ENCODE measurements at places on chromosomes 6 and 20.
A peak's percentile ranks its signal among the peaks of the same experiment; 100 is the strongest.

DNA sequence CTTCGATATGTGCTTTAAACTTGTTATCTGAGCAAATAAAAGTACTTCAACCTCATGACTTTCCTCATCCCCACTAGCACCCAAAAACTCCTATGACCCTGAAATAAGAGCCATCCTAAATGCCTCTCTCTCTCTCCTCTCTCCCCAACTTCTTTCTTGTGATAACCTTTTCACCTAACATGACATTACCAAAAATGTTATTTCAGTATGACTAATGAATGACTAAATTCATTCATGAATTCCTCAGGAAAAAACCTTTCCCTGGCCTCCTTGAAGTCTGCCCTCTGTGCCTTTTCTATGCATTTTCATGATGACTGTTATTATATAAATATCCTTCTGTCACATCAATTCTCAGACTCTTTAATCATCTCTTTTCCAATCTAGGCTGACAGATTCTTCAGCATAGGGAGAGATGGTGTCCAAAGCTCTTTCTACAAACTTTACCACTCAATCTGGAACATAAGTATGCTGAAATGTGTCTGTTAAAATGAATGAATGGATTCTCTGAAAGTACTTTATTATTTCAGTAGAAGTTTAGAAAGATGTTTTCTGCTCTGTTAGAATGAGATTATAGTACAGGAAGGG lies 114.3 kb upstream of the GGTLC1 start:
- DNase-seq, result no peak

GRCh38 chr6:126716826-126717509 lies 377.1 kb downstream of the CENPW start:
- DNase-seq, result no peak

GRCh38 chr20:50930139-50930975 lies 880 bp downstream of the ADNP start:
- DNase-seq, result no peak

GRCh38 chr20:43955750-43956191 lies 41.1 kb downstream of the TOX2 start:
- no peak for DNase-seq

DNA sequence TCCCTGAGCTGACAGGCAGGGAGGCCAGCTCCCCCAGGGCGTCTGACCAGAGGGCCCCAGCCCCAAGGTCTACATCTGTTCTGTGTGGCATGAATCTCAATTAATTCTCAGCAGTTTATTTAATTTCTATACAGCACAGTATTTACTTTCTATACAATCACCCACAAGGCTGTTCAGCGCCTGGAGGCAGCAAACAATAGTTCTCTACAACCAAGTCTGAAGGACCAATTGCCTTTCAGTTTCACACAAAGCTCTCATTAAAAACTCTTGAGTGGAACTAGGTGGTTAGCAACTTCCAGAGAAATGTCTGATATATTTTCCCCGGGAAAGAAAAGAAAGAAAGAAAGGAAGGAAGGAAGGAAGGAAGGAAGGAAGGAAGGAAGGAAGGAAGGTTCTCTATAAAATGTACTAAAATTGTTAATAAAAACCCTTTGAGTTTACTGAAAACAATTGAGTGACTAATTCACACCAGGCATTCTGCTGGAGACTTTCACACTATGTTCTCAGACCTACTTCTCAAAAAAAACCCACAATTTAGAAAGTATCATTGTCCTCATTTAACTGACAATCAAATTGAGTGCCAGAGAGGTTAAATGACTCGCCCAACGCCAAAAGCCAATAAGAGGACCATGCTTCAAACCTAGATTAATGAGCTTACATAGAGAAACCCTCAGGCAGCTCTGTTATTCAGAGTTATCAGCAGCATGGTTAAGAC lies 62.5 kb downstream of the METTL24 start:
- DNase-seq, result no peak

GRCh38 chr20:53949319-53949839 lies 121.0 kb downstream of the BCAS1 start:
- DNase-seq, result peak; percentile 98

DNA sequence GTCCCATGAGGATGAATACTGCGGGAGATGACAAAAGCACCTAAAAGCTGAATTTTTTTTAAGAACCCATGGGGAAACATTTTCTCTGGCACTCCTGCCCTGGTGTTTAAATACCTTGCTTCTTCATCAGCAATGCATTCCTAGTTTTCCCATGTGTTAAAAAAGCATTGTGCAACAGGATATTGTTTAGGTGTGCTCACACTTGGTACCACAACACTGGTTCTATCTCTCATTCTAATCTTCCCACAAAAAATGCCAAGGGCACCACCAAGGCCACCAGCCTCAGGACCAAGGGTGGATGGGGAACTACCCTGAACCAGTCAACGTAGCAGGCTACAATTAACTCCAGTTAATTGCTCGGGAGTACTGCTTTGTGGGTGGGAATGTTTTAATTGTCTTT lies 50.9 kb downstream of the ALDH5A1 start:
- no peak for DNase-seq

- peak; percentile 96 for DNase-seq
These were observed 66.5 kb downstream of the ILRUN start for GRCh38 chr6:34630040-34630439.

DNA sequence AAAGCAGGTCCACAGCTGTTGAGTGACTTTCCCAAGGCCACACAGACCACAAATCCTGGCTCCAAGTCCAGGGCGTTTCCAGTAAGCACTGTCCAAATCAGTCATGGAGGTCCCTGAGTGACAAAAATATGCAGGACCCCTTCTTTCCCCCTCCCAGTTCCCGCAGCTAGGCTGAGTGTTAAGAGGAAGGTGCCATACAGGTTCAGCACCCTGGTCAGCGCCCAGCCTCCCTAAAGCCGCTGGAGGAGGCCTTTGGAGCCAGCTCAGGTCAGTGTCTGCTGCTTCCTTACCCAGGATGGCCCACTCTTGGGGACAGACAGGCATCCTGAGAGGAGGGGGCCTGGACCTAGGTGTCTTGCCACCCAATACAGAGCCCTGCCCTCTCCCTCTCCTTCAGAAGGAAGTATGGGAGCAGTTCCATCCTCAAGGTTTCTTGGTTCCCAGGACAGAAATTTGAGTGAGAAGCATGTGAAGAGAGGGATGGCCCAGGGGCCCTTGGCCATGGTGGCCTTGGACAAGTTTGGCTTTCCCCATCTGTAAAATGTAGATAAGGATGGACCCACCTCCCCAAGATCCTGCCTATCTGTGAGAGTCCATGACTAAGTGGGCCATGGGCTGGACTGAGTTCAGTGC lies 13.2 kb downstream of the TMEM74B start:
- DNase-seq, result peak; percentile 12

DNA sequence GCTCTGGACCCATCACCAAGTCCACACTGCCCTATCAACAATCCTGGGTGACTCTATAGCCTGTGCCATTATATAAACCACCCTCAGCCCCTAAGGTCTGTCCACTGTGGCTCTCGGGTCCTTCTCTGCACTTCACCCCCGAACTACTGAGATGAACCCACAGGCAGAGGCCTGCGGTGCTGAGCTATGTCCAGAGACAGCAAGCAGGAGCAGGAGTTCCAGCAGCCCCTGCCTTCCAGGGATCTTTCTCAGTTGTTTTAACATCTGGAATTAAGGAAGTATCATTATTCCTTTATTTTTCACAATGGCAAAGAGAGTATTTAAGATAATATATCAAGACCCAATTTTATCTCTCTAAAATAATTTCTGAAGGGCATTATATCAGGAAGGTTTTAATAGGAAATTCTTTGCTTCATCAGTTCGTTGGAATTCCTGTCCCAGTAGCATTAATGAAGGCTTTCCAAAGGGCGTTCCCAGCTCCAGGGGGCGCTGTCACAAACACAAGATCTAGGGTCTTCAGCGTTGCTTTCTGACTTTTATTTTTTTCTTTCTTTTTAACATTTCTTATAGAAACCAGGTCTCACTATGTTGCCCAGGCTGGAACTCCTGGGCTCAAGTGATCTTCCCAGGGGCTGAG lies 27.3 kb downstream of the RRBP1 start:
- DNase-seq, result no peak

- DNase-seq, result no peak
These were observed 3.8 kb downstream of the SLC44A4 start for GRCh38 chr6:31874836-31875572.

- DNase-seq, result no peak
These were observed 47.7 kb upstream of the F13A1 start for GRCh38 chr6:6368040-6368683.

- no peak for DNase-seq
These were observed 244.9 kb downstream of the DHX35 start for GRCh38 chr20:39206899-39207564.

DNA sequence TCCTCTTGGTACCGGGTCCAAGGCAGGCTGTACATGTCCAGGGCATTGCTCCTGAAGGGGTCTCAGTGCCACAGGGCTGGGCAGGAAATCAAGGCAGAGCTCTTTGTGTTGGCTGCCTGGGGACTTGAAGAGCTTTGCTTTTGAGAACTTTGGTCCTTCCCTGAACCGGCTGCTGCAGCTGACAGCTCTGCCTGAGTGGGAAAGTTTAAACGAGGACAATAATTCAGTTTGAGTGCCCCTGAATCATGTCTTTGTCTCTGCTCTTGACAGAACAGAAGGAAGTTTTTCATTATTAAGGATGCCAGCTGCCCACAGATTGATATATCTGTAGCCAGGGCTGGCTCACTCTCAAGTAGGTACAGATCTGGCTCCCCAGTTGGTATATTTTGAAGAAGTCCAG lies 56.1 kb downstream of the ANKRD6 start:
- no peak for DNase-seq

GRCh38 chr20:63694584-63695423 lies 1.6 kb upstream of the TNFRSF6B start:
- no peak for DNase-seq

DNA sequence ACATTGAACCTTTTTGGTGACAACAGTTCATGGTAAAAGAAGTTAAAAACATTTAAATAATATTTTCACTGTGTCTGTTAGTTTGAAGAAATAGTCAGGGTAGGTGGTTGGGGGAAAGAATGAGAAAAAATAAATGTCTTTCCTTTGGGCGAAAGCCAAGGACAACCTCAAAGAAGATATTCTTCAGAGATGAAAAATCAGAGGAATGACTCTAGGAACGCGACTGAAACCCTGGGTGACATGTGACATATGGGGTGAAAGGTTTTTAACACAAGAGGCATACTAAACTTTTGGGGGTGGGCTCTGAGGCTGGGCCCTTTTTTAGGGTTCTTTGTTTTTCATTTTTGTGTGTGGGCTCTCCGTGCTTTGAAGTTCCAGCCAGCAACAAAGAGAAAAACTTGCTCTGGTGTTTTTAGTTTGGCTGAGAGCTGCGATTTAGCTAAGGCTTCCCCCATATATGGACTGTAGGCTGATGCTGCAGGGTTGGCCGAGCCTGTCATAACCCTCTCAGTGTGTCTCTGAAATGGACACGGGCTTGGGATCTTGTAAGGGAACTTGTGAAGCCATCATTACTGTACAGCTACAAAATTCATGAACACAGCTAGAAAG lies 610.1 kb upstream of the ARID1B start:
- no peak for DNase-seq

DNA sequence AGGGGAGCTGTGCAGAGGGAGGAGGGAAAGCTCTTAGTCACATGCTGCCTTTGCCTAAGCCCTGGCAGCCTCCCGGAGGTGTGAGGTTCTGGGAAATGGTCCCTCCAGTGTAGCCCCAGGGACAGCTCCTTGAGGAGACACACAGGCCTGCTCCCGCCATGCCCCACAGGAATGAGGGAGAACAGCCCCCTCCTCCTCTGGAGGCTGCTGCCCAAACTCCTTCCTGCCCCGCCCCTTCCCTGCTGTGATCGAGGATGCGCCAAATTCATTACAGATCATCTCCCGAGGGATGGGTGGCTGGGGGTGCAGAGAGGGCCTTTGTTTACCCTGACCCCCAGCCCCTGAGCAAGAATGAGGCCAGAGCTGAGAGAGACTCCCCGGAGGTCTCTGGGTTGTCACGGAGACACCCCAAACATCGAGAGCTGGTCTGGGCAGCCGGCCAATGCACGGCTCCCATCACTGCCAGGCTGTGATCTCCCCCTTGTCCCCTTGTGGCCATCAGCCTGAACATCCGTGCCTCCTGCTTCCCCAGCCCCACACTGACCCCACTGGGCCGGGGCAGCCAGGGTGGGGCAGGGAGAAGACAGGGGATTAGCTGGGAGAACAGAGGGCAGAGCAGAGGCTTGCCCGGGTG lies 8.4 kb downstream of the CYP21A2 start:
- DNase-seq, result no peak

DNA sequence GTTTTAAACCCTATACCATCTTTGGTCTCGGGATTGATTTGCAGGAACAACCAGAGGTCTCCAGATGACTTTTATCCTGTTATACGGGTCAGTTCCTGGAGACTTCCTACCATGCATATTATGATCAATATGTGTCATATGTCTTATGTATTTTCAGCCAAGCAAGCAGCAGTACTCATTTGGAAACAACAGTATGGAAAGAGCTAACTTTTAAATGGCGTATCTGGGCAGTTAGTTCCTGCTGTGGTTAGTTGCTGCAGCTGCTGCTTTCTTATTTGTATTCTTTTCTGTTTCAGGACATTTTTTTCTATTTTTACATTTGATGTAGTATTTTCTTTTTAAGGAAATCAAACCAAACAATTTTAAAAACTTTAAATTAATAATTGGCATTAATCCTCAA lies 207.5 kb downstream of the MANEA start:
- no peak for DNase-seq

DNA sequence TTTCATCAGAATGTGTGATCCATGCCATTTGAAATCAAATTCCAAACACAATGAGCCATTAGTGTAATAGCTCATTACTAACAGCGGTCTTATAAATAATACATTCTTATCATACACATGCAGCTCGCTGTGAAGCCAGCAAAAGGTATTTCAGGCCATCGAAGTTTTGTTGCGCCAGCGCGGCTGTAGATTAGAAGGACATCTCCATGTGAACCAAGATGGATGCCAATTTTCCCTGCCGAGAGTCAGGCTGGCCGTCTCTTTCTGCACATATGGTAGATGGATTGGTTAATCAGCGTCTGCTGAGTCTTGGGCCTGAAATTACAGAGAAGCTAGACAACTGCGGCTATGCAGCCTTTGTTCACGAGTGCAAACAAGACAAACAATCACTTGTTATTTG lies 44.1 kb downstream of the CFAP61 start:
- no peak for DNase-seq

DNA sequence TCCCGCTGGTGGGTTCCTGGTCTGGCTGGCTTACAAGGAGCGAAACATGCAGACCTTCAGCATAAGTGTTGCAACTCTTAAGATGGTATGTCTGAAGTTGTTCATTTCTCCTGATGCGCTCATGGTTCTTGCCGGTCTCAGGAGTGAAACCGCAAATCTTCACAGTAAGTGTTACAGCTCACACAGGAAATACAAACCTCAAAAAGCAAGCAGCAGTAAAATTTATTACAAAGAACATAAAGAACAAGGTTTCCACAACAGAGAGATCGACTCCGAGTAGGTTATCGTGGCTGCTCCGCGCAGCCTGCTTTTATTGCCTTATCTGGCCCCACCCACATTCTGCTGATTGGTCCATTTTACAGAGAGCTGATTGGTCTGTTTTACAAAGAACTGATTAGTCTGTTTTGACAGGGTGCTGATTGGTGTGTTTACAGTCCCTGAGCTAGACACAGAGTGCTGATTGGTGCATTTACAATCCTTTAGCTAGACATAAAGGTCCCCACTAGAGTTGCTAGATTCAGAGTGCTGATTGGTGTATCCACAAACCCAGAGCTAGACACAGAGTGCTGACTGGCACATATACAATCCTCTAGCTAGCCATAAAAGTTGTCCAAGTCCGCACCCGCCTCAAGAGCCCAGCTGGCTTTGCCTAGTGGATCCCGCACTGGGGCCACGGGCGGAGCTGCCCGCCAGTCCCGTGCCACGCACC lies 39.2 kb downstream of the TRIM27 start:
- DNase-seq, result no peak

Measured in astrocyte (in vitro differentiated cells and primary cell).